Type B pancreatic cell (in vitro differentiated cells): ENCODE measurements at places on chromosomes 5 and 9.

DNA sequence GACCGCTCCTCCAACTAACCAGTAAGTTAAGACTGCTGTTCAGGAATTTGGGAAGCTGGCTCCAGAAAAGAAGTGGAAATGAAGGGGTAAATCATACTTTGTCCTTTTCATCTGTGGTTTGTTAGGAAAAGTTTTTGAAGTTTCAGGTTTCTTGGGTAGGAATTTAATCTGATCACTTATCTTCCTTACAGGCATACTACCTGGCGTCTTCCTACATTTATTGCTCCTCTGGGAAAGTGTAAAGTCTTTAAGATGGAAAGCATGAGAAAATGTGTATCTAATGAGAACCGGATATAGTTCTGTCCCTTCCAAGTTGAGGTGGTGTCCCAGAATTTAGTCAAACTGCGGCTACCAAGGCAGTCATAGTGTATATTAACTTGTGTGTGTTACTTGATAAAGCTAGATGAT is 1.3 kb downstream of the RASA1 start:
- DNase-seq, result no peak

DNA sequence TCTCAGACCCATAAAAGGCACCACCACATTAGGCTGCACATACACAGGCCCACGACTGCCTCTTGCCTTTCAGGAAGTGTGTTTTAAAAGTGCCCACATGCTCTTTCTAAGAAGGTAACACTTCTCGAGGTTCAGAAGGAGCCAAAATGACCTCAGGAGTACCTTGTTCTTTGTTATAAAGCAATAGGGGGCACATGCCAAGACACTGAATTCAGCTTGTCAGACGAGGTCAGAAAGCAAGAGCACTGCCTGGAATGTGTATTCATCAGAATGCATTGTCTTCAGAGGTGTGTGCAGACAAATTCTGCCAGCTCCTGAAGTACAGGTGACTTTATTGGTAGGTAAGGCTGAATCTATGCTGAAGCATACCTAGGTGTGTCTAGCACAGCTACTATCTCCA is 114.5 kb upstream of the IRX1 start:
- DNase-seq, result no peak

- no peak for DNase-seq
Observed at GRCh38 chr5:3320317-3320875, 275.2 kb upstream of the IRX1 start.

DNA sequence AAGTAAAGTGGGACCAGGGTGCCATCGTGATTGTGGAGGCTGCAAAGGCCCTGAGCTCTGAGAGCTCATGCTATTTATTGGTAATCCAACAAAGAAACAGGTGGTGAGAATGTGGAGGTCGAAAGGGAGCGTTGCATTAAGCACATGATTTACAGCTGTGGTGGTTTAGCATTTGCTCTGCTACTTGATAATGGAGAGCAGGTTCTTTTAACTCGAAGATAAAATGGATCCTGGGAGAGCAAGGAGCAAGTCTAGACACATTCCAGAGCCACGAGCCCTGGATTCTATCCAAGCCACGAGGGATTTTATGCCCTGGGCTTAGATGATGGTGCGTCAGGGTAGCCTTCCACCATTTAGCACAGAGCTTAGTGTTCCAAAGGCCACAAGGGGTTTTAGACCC is 1710.1 kb upstream of the CDH9 start:
- no peak for DNase-seq

- DNase-seq, result no peak
Observed at GRCh38 chr5:93705896-93706295, 35.5 kb downstream of the POU5F2 start.

GRCh38 chr9:113528088-113528487 is 64.6 kb downstream of the RGS3 start:
- DNase-seq, result no peak

DNA sequence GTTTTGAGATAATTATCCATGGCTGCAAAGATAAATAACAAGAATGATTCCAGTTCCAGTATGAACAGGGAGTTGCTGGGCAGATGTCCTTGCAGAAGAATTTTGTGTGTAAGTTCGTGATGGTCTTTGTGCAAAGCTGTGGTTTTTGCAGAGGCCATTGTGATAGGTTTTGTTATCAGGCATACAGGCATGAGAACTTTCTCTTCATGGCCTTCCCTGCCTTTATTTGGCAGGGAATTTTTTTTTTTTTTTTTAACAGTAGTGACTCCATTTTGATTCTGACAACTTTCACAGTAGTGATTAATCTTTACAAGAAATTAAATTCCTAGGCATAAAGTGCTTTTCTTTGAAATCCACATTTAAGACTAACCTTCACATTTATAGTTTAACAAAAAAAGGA is 1999.5 kb upstream of the CDH6 start:
- DNase-seq, result no peak
